ENCODE measurements at places on chromosomes 5 and 9.

- DNase-seq = no peak
Observed at GRCh38 chr5:131615957-131616356, 19.1 kb downstream of the RAPGEF6 start.

- DNase-seq = no peak
Observed at GRCh38 chr9:129964901-129965734, 77.9 kb downstream of the FNBP1 start.

DNA sequence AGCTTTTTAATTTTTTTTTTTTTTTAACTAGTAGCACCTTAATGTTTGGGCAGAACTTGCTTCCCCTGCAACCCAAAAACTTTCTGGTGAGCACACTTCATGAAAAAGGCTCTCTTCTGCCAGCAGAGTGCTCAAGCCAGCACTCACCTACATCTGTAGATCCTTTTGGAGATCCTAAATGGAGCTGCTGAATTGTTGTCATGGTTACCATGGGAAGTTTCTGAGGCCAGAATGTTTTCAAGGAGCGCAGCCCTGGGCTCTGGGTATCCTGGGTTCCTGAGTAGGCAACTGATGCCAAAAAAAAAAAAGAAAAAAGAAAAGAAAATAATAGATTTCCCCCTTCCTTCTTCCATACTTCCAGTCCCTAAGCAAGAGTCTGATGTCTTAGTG lies 3.1 kb upstream of the CPEB4 start:
- DNase-seq = no peak

GRCh38 chr9:78439866-78440830 lies 143.2 kb downstream of the PSAT1 start:
- DNase-seq = no peak

- no peak for DNase-seq
Observed at GRCh38 chr9:104027295-104027694, 66.8 kb upstream of the SMC2 start.

GRCh38 chr9:26725573-26725972 lies 167.0 kb downstream of the CAAP1 start:
- DNase-seq = no peak

- DNase-seq = no peak
Observed at GRCh38 chr9:81519816-81520495, 169.4 kb downstream of the TLE1 start.

DNA sequence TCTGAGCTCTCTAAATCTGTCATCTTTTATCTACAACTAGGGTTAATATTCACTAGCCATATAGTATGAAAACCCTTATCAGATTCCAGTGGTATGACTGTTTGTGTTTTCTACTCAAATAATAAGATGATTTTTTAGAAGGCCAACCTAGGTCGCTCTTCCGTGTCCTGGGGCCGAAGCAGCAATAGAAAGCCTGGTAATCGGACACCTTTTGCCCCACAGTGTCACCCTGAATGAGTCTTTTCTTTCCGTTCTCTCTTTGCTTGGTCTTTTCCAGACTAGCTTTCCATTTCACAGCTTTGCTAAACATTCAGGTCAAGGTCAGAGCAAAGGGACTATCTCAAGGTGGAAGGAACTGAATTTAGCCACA lies 243.3 kb upstream of the ANKRD55 start:
- no peak for DNase-seq

Data from stimulated activated CD4-positive, alpha-beta T cell treated with anti-CD3 and anti-CD28 coated beads, TNF-alpha, amount 100 ng/mL, for 24 hours (primary cell).